ENCODE measurements at places on chromosomes 12 and 14.

DNA sequence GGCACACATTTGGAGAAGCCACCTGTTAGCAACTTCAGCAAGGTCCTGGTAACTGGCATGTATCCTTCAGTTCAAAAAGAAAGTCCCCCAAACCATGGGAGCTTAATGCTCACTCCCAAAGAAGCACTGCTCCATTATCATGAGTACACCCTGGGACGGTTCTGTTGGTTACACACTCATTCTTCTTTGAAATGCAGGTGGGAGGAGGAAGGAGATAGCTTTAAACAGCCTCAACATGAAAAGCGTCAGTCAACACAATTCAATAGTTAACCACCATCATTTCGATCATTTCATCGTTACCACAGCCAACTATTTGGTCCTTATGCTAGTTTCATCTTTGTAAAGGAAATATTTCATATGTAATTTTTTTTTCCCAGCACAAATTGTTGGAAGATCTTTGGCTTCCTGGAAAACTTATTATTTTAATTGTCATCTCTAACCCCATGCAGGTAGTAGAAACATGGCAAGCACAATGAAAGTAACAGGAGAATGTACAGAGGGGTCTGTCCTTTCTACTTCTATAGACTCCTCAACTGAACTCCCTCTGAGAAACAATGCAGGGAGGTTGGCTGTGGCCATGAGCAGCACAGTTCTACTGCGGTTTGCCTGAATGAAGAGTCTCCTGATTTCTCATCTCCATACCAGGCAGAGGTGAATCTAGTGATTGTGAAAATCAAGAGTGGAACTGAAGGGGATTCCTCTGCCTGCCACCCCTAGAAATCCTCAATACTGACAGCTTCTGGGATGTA lies 196.4 kb upstream of the FOXN3 start:
- no peak for DNase-seq

GRCh38 chr14:60215520-60216420 lies 33.3 kb upstream of the PPM1A start:
- no peak for DNase-seq

DNA sequence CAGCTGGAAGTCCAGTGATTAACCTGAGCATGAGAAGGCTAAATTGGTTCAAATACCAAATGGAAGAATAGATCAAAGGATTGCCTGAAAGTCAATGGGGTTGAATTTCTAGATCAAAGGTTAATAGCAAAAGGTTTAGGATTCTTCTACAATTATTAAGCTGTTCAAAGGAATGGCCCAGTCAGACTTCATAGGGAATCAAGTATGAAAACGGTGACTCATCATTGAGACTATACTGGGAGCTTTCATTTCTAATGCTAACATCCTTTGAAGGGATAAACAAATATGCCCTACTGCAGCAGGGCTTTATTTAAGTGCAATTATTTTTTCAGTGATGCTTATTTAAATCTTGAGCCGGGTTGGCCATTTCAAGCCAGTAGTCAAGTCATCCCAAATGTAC lies 152.8 kb downstream of the RIMBP2 start:
- DNase-seq: no peak

DNA sequence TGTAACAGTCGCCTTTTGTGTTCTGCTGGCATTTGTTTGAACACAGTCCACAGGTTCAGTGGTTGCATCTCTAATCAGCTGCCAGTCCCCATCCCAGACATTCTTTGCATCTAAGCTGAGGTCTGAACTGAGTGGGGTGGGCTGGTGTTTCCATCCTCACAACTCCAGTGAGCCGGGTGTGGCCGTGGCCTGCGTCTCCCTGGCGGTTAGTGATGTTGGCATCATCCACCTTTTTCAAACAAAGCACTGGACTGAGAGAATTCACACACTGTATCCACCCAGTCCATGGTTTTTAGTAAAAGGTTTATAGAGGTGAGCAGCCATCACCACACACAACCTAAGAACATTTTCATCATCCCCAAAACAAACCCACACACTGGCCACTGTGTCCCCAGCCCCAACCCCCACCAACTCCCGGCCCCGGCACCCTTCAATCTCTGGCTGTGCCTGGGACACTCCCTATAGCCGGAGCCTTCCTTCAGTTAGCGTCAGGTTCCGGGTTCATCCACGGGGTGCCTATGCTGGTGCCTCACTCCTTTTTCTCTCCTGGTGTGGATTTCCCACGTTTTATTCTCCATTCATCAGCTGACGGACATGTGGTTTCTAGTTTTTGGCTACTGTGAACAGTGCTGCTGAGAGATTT lies 6.5 kb downstream of the DDX51 start:
- DNase-seq: no peak

- no peak for DNase-seq
These were observed 268.6 kb downstream of the ITPR2 start for GRCh38 chr12:26564391-26564790.
